ENCODE measurements at places on chromosomes 7 and 10.

DNA sequence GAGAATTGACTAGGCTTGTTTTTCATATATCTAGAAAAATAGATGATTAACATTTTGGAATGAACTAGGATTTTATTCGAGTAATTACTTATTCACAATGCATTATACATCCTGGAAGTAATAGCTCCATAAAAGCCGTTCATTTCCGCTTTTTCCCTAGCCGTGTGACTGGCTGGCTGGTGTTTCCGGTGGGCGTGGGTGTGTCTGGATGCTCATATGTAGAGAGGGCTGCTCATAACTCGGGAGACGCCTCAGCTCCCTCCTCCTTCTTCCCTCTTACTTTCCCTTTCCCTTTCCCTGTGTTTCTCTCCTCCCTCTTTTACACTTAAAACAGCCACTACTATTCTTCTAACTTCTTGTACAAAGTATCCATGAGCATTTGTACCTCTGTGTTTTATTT lies 187.7 kb upstream of the VSTM2A start:
- no peak for DNase-seq

DNA sequence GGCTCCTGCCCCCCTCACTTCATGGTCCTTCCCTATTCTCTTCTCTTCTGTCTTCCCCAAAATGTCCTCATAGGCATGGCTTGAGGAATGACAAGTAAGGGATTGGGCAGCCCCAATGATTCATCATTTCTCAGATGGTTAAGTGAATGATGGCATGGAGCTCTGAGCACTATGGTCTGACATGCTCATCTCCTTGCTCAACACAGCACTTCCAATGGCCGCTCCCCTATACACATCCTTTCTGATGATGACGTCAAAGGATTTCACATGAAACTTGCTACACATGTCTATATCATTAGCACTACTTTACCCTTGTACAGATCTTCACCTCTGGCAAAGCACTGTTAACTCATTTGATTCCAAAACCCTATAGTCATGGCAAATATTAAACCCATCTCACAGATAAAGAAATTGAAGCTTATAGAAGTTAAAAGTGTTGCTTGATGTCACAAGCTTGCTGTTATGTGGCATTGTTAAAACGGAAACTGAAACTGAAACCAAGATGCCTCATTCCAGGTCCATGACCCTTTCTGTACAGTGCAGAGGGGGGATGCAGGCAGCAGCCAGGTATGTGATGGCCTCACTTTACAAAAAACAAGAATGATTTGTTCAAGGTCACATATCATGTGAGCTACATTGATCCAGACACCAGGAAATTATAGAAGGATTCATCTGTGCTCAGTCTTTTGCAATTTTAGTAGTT lies 90.0 kb upstream of the PLXNA4 start:
- DNase-seq, result peak; percentile 26

GRCh38 chr10:51080311-51081006 lies 6.2 kb downstream of the PRKG1 start:
- no peak for DNase-seq

GRCh38 chr7:4734587-4735345 lies 40.7 kb upstream of the AP5Z1 start:
- DNase-seq, result no peak

GRCh38 chr10:129915526-129916378 lies 48.3 kb downstream of the EBF3 start:
- DNase-seq, result no peak
